A549 treated with CORT108297 at 1 μM for 4 hours (cell line): ENCODE measurements at places on chromosomes 7 and 10. TPM values are rescaled to one million over a fixed set of nuclear protein-coding genes. Genes with fewer than 3 reads are reported as not detected.

TRIL gene
- total RNA-seq = not detected in 5 replicates

PNLIP gene
- total RNA-seq = not detected in 5 replicates

PDZD7 gene
- 0.48 to 1.4 TPM (median 0.92 TPM) in 5 replicates for total RNA-seq

PLXNA4 gene
- 0.97 to 1.9 TPM (median 1.4 TPM) in 5 replicates for total RNA-seq

MCM10 gene
- 21.6 to 28.6 TPM (median 24.1 TPM) in 5 replicates for total RNA-seq

TWIST1 gene
- total RNA-seq = 2.4 to 4.3 TPM (median 3.8 TPM) in 5 replicates

PNLIPRP3 gene
- 0.03 TPM in 1 of 5 replicates, not detected in the others for total RNA-seq

TRPV5 gene
- total RNA-seq = not detected in 5 replicates

OR9A2 gene
- not detected in 5 replicates for total RNA-seq

GPR15LG gene
- not detected in 5 replicates for total RNA-seq

COL26A1 gene
- 0.32 to 0.58 TPM (median 0.49 TPM) in 5 replicates for total RNA-seq

DENND11 gene
- total RNA-seq = 5.4 to 7.0 TPM (median 6.7 TPM) in 5 replicates

PDK4 gene
- 9.1 to 13.0 TPM (median 11.5 TPM) in 5 replicates for total RNA-seq

ADARB2 gene
- not detected in 5 replicates for total RNA-seq

C10orf53 gene
- total RNA-seq = not detected in 5 replicates

C10orf62 gene
- total RNA-seq = 0.10 TPM in 1 of 5 replicates, not detected in the others

BICC1 gene
- 18.0 to 27.3 TPM (median 21.2 TPM) in 5 replicates for total RNA-seq

LIPF gene
- not detected in 5 replicates for total RNA-seq

MYO1G gene
- 0.08 to 0.14 TPM (median 0.12 TPM) in 5 replicates for total RNA-seq

GIMAP8 gene
- total RNA-seq = not detected in 5 replicates

PRSS37 gene
- total RNA-seq = not detected in 5 replicates

MTURN gene
- total RNA-seq = 4.1 to 5.6 TPM (median 5.3 TPM) in 5 replicates

PDE1C gene
- total RNA-seq = 3.7 to 5.6 TPM (median 4.9 TPM) in 5 replicates

TNS3 gene
- 71.1 to 89.4 TPM (median 80.6 TPM) in 5 replicates for total RNA-seq

SPDYE2B gene
- not detected in 5 replicates for total RNA-seq

RNF133 gene
- total RNA-seq = not detected in 5 replicates

ANKRD26 gene
- 2.4 to 4.0 TPM (median 2.8 TPM) in 5 replicates for total RNA-seq

HTRA1 gene
- total RNA-seq = 53.6 to 68.1 TPM (median 54.4 TPM) in 5 replicates

GLI3 gene
- 0.07 to 0.42 TPM (median 0.13 TPM) in 5 replicates for total RNA-seq

ANKRD2 gene
- total RNA-seq = 3.6 to 6.0 TPM (median 4.7 TPM) in 5 replicates

POLR2J2 gene
- 0.10 to 0.75 TPM (median 0.52 TPM) in 5 replicates for total RNA-seq

SORCS3 gene
- not detected in 5 replicates for total RNA-seq

NPTX2 gene
- 0.06 to 0.12 TPM (median 0.11 TPM) in 4 of 5 replicates, not detected in the other for total RNA-seq

SVOPL gene
- total RNA-seq = 0.09 TPM in 1 of 5 replicates, not detected in the others

RBP3 gene
- not detected in 5 replicates for total RNA-seq

INHBA gene
- total RNA-seq = 0.42 to 1.3 TPM (median 0.74 TPM) in 5 replicates

CYP2E1 gene
- total RNA-seq = 0.14 to 0.39 TPM (median 0.25 TPM) in 5 replicates

DPP6 gene
- not detected in 5 replicates for total RNA-seq

ZFAND4 gene
- 4.4 to 6.0 TPM (median 5.5 TPM) in 5 replicates for total RNA-seq

NUTM2D gene
- total RNA-seq = 0.92 to 1.7 TPM (median 1.2 TPM) in 5 replicates

SLC26A3 gene
- not detected in 5 replicates for total RNA-seq

NEUROD6 gene
- total RNA-seq = not detected in 5 replicates

WNT2 gene
- total RNA-seq = 0.04 TPM in 1 of 5 replicates, not detected in the others

RPP30 gene
- 44.6 to 55.5 TPM (median 54.1 TPM) in 5 replicates for total RNA-seq

AKR1C2 gene
- 3,197 to 4,175 TPM (median 3,355 TPM) in 5 replicates for total RNA-seq

CYP26A1 gene
- total RNA-seq = 2.1 to 3.1 TPM (median 2.9 TPM) in 5 replicates

NKX1-2 gene
- 0.02 to 0.10 TPM in 2 of 5 replicates, not detected in the others for total RNA-seq
